A549 treated with CpdA at 1 μM for 4 hours (cell line): ENCODE measurements at places on chromosomes 6 and 20. TPM values are rescaled to one million over a fixed set of nuclear protein-coding genes. Genes with fewer than 3 reads are reported as not detected.

MYO6 gene
- total RNA-seq = 7.4 to 9.2 TPM (median 8.3 TPM) in 5 replicates

OOEP gene
- total RNA-seq = not detected in 5 replicates

HDAC2 gene
- 78.6 to 101 TPM (median 86.8 TPM) in 5 replicates for total RNA-seq

GPR63 gene
- 0.47 to 0.61 TPM (median 0.53 TPM) in 5 replicates for total RNA-seq

PSMB8 gene
- 18.8 to 23.8 TPM (median 19.6 TPM) in 5 replicates for total RNA-seq

CALHM6 gene
- not detected in 5 replicates for total RNA-seq

F13A1 gene
- not detected in 5 replicates for total RNA-seq

BACH2 gene
- total RNA-seq = 0.26 to 0.58 TPM (median 0.38 TPM) in 5 replicates
